Right forelimb (tissue), 1 donor: ENCODE measurements at places on chromosomes 1 and 21.

DNA sequence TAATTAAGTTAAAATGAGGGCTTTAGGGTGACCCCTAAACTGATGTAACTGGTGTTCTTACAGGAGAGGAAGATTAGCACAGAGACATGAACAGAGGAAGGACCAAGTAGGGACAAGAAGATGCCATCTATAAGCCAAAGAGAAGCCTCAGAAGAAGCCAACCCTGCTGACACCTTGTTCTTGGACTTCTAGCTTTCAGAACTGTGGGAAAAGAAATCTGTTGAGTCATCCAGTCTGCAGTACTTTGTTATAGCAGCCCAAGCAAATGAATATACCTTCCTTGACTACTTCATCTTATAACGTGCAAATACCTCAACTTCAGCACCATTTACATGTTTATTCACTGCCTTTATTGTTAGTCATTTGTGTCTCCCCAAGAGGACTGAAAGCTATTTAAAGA, 3.4 kb downstream of the ZBTB21 start:
- DNase-seq = no peak

DNA sequence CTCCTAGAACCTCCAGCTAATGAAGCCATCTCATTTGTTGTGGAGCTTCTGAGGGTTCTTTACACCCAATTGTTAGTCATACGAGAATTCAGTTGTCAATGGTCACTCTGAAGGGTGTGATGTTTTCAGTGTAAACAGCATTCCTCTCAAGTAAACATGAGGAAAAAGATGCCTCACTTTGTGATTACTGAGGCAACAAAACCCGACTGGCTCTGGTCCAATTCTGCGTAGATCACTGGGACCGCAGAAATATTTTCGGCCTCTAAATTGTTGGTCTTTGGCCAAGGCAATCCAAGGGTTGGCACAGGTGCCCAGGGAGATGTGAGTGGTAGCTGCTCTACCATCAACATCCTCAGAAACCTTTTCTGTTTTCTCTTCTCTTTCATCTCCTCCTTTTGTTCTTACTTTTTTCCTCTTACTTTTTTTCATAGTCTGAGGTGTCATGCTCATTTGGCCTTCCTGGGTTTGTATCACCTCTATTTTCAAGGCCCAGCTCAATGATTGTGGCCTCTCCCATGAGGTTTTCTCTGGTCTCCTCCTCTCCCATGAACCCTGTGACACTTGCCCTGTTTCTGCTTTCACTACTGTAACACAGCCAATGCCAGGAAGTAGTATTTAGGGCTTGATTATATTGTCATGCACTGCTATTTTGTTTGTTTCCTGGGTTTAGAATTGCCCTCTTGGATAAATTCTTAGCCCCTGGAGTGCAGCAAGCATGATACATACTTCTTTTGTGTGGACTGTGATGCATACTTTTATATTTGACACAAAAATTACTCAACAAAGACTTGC, 221.9 kb downstream of the TNR start:
- DNase-seq = no peak

DNA sequence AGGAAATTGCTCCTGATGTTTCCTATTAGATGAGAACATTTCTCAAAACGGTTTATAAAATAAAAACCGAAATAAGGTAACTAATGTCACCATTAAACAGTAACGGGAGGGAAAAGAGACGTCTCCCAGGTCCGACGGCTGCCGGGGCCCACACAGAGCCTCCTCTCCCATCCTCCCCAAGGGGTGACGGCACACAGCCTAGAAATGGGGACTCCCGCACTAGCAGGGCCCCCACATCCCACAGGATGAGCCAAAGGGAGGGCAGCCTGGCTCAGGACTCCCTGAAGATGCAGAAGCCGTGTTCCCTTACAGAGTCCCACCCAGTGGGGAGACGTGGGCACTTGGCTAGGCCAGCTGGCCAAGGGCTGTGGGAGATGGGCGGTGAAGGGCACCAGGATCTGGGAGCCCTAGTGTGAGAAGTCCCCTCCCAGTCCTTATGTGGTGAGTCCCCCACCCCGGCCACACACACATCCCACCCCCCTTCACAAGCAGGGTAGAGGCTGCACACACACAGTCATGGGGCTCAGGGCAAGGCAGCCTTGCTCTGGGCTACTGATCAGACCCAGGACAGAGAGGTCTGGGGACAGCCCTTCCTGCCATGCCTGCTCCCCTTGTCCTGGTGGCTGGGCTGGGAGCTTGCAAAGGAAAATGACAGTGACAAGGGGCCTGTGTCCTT, 3.3 kb downstream of the KRTAP10-3 start:
- no peak for DNase-seq

GRCh38 chr1:59236721-59237545, 60.0 kb upstream of the FGGY start:
- DNase-seq = no peak

- no peak for DNase-seq
Measured at GRCh38 chr1:234490793-234491479, 12.0 kb upstream of the TARBP1 start.

DNA sequence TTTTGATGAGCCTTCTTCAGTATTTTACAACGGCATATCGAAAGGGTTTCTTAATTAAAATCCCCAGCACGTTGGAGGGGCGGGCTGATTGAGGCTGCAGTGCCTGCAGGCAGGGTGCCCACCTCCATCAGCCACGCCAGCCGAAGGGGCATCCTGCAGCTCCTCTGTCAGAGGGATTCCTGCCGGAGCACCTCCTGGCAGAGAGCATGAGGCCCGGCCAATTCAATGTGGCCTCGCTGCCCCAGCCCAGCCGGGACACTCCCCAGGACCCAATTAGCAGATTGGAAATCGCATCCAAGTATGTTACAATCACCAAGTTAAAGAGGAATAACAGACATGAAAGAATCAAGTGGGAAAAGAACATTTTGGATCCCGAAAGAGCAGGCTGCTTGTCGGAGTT, 216.6 kb downstream of the ST6GALNAC3 start:
- DNase-seq = no peak

DNA sequence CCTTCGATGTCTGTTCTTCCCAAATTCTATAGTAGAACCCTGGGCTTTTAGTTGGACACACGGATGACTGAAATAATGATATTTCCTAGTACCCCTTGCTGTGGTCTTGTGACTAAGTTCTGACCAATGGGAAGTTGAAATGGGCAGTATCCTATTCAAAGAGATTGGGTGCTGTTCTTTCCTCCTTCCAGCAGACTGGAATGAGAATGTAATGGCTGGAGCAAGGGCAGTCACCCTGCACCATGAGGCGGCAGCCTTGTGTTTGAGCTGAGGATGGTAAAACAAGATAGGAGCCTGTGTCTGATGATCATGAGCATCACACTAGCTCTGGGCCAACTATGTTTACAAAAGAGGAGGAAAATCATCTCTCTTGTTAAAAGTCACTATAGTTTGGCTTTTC, 5.1 kb upstream of the SRM start:
- DNase-seq = no peak

DNA sequence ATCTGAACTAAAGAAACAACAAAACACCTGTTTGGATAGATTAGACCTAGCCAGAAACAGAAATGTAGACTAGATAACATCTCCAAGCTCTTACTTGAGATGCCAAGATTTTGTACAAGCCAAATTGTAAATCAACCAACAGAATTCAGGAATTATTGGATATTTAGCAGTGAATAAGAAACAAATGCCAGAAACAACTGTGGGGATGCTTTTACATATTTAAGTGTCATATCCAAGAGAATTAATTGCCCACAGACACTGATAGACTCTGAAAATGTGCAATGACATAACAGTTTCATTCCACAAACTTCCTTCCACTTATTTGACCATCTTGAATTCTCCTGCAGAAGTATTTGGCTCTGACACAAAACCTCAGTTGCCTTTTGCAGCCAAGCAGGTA, 92.3 kb downstream of the SGIP1 start:
- no peak for DNase-seq

GRCh38 chr1:30449428-30450147, 273.8 kb downstream of the MATN1 start:
- no peak for DNase-seq

DNA sequence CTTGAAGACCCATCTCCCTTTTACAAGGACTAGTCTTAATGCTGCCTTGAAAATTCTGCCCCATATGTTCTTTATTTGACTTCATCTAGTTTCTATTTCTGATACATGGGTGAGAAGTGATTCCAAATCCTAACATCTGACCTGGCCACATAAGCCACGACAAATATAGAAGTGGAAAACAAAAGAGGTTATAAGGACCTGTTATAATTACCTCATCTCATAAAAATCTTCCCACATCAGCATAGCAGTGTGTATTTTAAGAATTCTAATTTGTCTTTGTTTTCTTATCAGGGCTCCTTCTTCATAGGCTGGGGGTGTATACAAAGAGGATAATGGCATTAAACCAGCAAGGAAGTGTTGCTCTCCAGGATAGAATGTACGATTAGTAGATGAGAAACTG, 1007.4 kb downstream of the TTLL7 start:
- DNase-seq = no peak

DNA sequence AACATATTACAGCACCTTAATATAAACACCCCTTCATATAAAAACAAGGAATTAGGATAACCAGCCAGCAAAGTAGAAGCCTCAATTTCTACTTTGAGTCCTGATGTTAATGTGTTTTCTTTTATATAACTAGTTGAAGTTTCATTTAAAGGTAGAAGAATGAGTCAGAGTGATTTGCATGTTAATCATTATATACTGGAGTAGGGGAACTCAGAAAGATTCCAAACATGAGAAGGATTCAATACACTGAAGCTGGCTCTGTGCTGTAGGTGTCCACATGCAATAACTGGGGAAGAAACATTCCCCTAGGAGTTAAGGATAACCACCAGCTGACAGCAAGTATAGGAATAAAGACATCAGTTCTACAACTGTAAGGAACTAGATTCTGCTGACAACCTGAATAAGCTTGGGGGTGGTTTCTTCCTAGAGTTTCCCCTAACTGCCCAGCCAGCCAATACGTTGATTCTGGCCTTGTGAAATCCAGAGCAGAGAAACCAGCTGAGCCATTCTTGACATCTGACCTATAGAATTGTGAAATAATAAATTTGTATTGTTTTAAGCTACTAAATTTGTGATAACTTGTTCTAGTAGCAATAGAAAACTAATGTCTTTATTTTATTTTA, 33.4 kb upstream of the RNPC3 start:
- DNase-seq = no peak

GRCh38 chr1:223067914-223068313, 75.1 kb downstream of the TLR5 start:
- no peak for DNase-seq

DNA sequence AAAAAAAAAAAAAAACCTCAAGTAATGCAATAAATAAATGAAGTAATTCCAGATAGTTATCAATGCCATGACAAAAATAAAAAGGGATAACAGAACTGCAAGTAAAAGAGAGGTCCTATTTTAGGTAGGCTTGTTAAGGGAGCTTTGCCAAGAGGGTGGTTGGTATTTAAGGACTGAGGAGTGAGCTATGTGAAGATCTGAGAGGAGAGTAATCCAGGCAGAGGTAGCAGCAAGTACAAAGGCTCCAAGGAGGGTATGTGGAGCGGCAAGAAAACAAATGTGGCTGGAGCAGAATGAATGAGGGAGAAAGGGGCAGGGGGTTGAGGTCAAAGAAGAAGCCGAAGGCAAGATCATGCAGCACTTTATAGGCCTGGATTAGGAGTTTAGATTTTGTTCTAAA, 59.9 kb upstream of the CDC42BPA start:
- no peak for DNase-seq

GRCh38 chr1:115429241-115429640, 91.2 kb upstream of the NGF start:
- DNase-seq = no peak

- no peak for DNase-seq
Measured at GRCh38 chr1:2507744-2508155, 18.6 kb downstream of the PANK4 start.

DNA sequence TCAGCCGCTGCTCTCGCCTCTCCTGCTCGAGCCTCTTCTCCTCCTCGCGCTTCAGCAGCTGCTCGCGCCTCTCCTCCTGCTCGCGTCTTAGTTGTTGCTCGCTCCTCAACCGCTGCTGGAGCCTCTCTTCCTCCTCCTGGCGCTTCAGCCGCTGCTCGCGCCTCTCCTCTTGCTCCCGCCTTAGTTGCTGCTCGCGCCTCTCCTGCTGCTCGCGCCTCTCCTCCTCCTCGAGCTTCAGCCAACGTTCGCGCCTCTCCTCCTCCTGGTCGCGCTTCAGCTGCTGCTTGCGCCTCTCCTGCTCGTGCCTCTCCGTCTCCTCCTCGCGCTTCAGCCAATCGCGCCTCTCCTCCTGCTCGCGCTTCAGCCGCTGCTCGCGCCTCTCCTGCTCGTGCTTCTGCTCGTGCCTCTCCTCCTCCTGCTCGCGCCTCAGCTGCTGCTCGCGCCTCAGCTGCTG, 3.7 kb downstream of the TCHH start:
- DNase-seq = peak; percentile 51

- DNase-seq = no peak
Measured at GRCh38 chr1:161261261-161262235, 3.0 kb downstream of the PCP4L1 start.

- DNase-seq = no peak
Measured at GRCh38 chr1:58803858-58804257, 20.0 kb upstream of the JUN start.

GRCh38 chr1:226100436-226101391, 38.2 kb downstream of the H3-3A start:
- no peak for DNase-seq

GRCh38 chr21:44279354-44280260, 6.1 kb upstream of the AIRE start:
- DNase-seq = no peak

DNA sequence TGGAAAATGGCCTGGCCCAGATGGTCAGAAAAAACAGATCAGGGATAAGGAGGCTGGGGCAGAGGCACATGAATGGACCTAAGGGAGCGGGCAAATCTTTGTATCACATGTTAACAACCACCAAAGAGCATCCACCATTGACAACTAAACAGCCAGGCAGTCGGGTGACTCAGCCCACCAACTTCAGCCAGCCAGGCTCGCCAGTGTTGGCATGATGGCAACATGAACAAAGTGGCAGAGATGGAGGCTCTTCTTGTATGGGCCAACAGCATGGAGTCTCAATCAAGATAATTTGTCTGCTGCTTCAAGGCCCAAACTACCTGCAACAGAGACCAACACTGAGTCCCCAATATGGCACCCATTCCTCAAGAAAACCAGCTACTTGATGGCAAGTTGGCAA, 16.5 kb upstream of the KIAA1614 start:
- no peak for DNase-seq

DNA sequence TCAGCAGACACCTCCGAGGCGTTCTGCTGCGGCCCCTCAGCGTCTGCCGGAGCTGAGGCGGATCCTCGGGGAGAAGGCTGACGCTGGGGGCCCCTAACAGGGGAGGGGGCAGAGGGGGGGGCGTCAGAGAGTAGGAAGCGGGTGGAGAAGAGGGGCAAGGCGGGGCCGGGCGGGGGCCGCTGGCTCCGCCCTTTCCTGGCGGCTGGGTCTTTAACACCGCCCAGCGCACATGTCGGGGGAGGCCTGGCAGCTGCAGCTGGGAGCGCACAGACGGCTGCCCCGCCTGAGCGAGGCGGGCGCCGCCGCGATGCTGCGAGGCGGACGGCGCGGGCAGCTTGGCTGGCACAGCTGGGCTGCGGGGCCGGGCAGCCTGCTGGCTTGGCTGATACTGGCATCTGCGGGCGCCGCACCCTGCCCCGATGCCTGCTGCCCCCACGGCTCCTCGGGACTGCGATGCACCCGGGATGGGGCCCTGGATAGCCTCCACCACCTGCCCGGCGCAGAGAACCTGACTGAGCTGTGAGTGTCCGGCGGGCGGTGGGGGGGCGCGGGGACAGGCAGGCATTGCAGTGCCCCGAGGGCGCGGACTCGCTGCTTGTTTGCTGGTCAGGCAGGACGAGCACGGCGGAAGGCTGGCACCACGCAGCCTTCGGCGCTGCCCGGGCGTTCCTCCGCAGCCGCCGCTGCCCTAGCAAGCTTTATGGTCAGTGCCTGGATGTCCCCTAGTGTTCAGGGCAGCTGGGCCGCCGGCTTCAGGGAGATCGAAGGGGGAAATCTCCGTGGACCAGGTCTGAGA, at the start of gene NTRK1:
Gene NTRK1 (plus strand): TSS at position 238 of the 796 bp plus-strand sequence. CDS start 70 bp downstream, at position 308.
- peak; percentile 66 for DNase-seq
